C1 segment of cervical spinal cord (tissue), 14 donors: ENCODE measurements at places on chromosomes 5 and 9.

DNA sequence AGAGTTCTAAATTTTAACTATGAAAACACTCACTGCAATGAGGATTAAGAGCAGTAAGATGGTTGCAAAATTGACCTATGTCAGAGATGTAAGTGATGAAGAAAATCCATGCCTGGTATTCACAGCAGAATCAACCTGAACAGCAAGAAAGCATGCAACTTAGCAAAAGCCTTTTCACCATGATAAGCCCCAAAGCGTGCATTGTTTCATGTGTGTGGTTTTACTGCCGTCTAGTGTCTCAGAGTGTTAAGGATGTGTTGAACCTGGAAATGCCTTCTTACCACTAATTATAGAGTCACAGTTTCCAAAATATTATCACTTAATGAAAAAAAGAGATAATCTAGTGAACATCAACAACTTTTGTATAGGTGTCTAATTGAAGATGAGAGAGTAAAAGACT is 415.2 kb upstream of the TRPC7 start:
- no peak for DNase-seq

GRCh38 chr9:72947984-72948465 is 4.8 kb downstream of the ALDH1A1 start:
- DNase-seq = no peak

GRCh38 chr9:89038382-89039103 is 47.3 kb downstream of the S1PR3 start:
- DNase-seq = no peak

DNA sequence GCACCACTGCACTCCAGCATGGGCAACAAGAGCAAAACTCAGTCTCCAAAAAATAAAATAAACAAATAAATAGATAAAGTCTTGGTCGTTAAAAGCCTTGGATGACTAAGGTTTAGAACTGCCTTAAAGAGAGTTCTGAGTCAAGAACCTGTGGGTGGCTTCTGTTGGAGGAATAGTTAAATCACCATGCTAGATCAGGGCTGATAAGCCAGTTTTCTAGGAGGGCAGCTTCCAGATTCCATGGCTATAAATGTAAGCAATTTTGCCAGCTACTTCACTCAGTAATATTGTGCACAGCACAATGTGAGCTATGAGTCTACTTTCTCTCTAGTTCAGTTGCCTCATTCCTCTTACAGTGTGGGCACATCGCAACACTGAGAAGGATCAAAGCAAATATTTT is 242.1 kb upstream of the NUDT12 start:
- no peak for DNase-seq

DNA sequence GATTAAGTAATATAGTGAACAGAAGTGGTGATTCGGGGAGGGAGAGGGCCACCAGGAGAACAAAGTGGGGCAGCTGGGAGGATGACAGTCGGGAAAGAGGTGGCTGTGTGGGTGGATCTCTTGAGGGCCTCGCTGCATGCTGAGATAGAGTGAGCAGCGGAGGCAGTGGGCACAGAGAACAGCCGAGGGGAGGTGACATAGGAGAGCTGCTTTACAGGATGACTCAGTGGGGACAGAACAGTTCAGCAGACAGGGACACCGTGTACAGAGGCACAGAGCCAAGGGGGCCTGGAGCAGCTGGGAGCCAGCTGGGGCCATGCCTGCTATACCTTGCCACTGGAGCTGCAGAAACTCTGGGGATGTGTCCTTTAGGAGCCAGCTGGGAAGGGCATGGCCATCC is 273.9 kb downstream of the GADD45G start:
- DNase-seq = no peak

DNA sequence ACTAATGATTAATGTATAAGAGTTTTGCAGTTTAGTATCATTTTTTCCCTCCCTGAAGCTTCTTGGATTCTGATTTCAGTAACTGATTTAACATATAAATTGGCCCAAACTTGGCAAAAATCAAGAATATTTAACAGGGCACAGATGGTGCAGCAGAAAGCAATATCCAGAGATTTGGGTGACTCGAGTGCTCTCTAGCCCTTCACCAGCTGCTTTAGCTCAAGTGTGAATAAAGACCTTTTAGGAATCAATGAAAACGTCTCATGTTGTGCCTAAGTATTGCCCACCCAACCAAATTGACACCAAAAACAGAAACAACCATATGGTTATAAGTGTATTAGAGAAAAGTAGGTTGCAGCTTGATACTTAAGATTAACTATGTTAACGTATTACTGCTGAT is 933.4 kb upstream of the PTPRD start:
- DNase-seq = no peak

DNA sequence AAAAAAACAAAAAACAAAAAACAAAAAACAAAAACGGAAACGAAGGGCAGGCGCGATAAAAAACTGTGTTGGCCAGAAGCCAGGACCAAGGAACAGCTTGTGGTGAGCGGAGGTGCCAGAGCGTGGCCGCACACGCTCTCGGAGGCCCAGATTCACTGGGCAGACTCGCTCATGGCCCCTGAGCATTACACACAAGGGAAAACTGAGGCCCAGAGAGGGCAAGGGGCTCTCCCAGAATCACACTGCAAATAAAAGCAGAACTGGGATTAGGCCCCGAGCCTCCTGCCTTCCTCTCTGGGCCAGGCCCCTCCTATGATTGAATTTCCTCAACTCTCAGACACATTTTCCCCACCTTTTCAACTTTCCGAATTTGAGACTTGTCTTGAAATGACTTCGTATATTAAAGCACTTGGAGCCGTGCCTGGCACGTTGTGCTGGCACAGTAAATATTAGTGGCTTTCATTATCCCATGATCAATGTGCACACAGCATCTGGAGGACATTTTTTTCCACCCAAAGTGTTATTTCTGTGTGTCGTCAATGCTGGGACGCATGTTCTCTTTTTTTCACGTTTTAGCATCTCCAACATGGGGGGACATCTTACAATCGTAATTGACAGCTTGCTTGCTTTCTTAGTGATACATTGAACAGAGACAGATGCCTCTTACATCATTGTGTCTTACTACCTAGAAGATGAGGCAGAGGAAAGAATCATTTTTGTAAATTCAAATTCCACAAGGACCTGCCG is 7.4 kb downstream of the FIBCD1 start:
- DNase-seq = no peak

DNA sequence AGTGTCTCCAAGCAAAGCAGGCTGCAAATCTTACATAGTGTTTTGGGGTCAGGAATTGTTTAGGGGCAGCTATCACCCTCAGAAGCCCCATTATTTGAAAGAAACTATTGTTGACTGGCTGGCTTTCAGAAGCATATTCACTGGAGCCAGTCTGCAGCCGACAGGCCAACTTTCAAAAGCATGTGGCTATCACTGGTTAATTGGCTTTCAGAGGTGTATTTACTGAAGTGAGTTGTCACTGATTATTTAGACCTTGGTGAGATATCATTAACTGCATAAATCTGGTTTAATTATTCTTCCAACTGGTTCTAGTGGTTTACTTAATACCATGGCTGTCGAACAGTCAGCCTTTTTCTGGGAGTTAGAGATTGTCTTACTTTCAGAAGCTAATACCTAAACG is 247.0 kb downstream of the CWC27 start:
- no peak for DNase-seq

DNA sequence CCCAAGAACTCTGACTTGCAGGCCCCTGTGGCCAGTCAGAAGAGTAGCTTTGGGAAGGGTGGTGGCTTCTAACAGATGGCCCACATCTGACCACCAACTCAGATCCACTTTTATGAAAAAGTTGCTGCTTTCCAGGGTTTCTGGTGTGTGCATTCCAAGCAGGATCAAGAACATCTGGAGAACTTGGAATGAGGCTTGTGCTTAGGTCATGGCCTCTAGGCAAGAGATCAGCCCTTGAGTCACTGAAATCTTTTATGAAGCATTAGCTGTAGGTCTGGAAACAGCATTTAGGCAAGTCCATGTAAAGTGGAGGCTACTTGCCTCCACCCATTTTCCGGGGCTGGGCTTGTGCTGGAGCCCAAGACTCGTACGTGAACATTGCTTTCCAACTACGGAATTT is 433.3 kb downstream of the SH3GL2 start:
- DNase-seq = no peak

DNA sequence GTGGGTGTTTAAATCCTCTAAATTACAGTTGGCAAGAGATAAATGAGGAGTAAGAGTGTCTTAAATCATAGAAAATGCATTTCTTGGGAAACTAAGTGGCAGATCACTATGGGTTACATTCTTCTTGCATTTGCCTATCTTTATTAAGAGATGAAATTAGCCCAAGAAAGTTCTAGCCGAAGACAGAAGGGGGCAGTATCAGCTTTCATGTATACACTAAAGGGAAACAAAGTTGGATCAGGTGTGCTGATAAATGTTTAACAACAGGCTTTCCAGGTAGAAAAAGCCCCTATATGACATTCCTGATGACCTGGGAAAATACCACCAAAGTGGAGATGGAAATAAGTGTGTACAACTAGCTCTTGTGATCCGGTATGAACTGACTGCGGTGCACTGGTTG is 81.9 kb upstream of the TLR4 start:
- DNase-seq = no peak

- no peak for DNase-seq
Measured at GRCh38 chr5:72202331-72202825, 95.1 kb downstream of the MAP1B start.

- no peak for DNase-seq
Measured at GRCh38 chr5:158270996-158271554, 412.1 kb upstream of the CLINT1 start.

DNA sequence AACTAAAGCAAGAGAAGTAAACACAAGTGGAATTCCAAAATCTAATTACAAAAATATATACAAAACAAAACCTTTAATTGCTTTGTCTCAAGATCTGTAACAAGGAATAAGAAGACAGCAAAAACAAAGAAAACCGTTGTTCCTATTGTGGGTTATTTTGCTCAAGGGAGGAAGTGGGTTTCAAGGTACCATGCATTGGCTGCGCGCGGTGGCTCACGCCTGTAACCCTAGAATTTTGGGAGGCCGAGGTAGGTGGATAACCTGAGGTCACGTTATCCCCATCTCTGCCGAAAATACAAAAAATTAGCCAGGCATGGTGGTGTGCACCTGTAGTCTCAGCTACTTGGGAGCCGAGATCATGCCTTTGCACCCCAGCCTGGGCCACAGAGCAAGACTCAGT is 12.1 kb upstream of the IQGAP2 start:
- DNase-seq = no peak

GRCh38 chr5:150658699-150659265 is 2.3 kb upstream of the MYOZ3 start:
- no peak for DNase-seq

DNA sequence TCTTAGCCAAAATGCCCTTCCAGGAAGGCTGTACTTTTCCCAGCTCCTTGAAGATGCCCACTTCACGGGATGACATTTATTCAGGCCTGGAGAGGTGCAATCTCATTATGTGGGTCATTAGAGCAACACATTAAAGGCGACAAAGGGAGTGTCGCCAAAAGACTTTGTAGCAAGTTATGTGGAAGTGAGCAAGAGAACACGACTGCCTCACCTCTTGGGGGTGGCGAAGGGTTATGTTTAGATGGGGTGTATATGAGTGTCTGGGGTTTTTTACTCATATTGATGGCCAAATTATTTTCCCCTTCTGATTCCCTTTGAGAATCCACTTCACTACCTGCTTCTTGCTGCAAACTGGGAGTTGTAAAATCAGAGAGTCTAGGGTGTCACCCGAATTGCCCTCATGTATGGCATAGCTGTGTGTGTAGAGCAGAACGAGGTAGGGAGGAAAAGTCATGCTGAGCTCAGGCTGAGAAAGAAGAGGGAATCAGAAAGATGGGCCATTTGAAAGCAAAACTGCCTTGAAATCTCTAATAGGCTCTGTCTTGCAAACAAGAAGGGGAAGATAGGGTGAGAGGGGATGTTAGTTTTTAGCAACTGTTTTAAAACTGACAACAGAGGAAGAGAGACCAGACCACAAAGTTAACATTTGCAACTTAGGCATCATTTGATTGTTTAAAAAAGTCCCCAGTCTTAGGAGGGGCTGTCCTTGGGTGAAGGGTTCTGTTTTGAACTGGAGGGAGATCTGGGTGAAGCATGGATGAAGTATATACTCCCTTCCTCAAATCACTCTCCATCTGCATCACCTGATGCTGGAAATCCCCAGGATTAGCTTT is 97.1 kb upstream of the IL12B start:
- no peak for DNase-seq

GRCh38 chr5:112109331-112110007 is 309.6 kb downstream of the EPB41L4A start:
- DNase-seq = no peak

DNA sequence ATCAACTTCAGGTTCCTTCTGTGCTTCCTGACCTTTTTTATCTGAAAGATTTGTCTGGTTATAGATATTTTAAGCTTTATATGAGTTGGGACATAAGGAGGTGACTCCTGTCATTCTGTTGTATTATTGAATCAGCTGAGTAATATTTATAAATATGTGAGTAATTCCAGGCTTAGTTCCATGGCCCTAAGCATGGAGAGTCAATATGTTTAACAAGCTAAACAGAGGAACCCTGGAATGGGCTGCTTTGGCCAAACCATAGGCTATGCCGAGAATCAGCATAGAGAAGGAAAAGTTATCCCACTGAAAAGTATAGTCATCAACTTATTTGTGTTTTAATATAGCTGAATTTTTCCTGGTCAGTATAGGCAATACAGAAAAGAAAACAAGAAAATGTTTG is 7.2 kb upstream of the EIF4EBP3 start:
- no peak for DNase-seq

DNA sequence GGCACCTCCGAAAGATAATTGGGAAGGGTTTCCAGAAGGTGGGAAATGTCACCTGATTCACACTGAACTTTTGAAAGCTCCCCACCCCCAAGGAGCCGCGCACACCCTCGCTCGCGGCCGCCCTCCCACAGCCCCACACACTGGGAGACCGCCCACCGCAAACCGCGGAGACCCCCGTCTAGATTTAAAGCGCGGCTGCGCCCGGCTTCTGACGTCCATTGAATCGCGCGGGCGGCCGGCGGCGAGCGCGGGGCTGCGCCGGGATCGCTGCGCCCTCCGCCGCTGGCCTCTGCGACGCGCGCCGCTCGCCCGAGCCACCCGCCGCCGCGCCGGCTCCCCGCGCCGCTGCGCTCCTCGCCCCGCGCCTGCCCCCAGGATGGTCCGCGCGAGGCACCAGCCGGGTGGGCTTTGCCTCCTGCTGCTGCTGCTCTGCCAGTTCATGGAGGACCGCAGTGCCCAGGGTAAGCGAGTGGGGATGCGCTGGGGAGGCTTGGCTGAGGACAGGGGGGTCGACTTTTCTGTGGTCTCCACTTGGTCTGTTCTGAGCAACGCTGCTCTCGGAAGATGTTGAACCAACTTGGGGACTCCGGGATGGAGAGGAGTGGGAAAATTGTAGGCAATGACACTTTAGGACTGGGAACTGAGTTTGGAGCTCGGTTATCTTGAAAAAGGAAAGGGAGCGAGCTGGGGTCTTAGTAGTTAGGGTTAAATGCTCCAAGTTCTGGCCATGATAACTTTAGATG is at the start of gene FST:
TSS of gene FST (plus strand) at position 214 of the 743 bp plus-strand sequence. CDS start at position 377, 163 bp downstream.
- no peak for DNase-seq

- DNase-seq = no peak
Measured at GRCh38 chr5:28822071-28822470, 1783.7 kb upstream of the CDH9 start.

- no peak for DNase-seq
Measured at GRCh38 chr5:50963971-50964745, 297.7 kb downstream of the PARP8 start.

- DNase-seq = no peak
Measured at GRCh38 chr5:101811466-101811865, 484.6 kb downstream of the SLCO4C1 start.

- DNase-seq = no peak
Measured at GRCh38 chr5:78328585-78329173, 31.7 kb upstream of the SCAMP1 start.

GRCh38 chr9:89701221-89701798 is 96.5 kb downstream of the GADD45G start:
- no peak for DNase-seq
